B cell (primary cell): ENCODE measurements at places on chromosomes 1 and 21. TPM values are rescaled to one million over a fixed set of nuclear protein-coding genes. Genes with fewer than 3 reads are reported as not detected.

Gene HSF2BP
- 0.49 and 0.83 TPM in 2 replicates for total RNA-seq

Gene CFAP141
- not detected in 2 replicates for total RNA-seq

Gene SPRR4
- not detected in 2 replicates for total RNA-seq

Gene MRPS6
- 36.5 and 37.9 TPM in 2 replicates for total RNA-seq

Gene ATP1A4
- total RNA-seq: not detected in 2 replicates

Gene BCL10
- 60.5 and 64.4 TPM in 2 replicates for total RNA-seq

Gene MPL
- not detected in 2 replicates for total RNA-seq

Gene CFHR1
- not detected in 2 replicates for total RNA-seq

Gene TNFRSF18
- total RNA-seq: 33.5 and 38.1 TPM in 2 replicates

DNA sequence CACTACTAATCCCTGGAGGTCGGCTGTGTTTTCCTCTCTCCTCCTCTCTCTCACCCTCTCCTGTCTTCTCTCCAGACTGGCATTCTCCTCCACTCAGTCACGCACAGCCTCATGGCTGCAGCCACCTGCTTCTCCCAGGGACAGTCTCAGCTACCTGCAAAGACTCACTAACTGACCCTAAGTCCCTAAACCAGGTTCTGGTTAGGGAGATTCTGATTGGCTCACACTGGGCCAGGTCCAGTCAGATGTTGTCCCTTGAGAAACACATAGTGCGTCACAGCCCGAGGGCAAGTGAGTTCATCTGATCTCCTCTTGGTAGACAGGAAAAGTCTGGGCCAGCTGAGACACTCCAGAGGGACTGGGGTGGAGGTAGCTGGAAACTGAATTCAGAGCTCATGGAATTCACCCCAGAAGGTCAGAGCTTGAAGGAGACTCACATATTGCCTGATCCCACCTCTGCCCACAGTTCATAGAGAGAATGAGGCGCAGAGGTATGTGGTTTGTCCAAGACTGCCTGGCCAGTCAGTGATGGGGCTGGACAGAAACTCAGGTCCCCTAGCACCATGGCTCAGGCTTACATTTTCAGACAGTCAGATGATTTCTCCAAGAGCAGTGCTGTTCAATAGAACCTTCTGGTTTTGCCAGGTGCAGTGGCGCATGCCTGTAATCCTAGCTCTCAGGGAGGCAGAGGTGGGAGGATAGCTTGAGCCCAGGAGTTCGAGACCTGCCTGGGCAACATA, 40.4 kb upstream of the RPL11 start:
- H3K27me3 ChIP-seq: peaks cover 8% of the 10 kb centered on the region
- no peaks in the 10 kb centered on the region for H3K4me1 ChIP-seq
- H3K4me3 ChIP-seq: no peak overlapping the region
- H3K36me3 ChIP-seq: no peaks in the 10 kb centered on the region
- no peak overlapping the region for H3K27ac ChIP-seq

DNA sequence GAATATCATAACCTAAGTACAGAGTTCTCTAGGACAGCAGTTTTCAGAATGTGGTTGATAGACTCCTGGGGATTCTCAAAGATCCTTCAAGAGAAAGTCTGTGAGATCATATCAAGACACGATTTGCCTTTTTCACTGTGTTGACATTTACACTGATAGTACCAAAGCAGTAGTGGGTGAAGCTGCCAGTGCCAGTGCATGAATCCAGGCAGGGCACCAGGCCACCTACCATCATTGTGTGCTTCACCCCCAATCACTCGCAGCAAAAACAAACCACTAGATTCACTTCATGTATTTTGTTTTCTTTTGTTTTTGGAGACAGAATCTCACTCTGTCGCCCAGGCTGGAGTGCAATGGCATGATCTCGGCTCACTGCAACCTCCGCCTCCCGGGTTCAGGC, 23.9 kb downstream of the DNAJC16 start:
- H3K4me1 ChIP-seq: no peaks in the 10 kb centered on the region
- no peak overlapping the region for H3K4me3 ChIP-seq
- H3K27ac ChIP-seq: no peak overlapping the region
- H3K27me3 ChIP-seq: no peaks in the 10 kb centered on the region

GRCh38 chr1:110012100-110012780, 22.2 kb upstream of the STRIP1 start:
- no peaks in the 10 kb centered on the region for H3K27me3 ChIP-seq
- no peak for DNase-seq
- no peak overlapping the region for H3K4me3 ChIP-seq
- H3K27ac ChIP-seq: peak overlapping the region; percentile 94

DNA sequence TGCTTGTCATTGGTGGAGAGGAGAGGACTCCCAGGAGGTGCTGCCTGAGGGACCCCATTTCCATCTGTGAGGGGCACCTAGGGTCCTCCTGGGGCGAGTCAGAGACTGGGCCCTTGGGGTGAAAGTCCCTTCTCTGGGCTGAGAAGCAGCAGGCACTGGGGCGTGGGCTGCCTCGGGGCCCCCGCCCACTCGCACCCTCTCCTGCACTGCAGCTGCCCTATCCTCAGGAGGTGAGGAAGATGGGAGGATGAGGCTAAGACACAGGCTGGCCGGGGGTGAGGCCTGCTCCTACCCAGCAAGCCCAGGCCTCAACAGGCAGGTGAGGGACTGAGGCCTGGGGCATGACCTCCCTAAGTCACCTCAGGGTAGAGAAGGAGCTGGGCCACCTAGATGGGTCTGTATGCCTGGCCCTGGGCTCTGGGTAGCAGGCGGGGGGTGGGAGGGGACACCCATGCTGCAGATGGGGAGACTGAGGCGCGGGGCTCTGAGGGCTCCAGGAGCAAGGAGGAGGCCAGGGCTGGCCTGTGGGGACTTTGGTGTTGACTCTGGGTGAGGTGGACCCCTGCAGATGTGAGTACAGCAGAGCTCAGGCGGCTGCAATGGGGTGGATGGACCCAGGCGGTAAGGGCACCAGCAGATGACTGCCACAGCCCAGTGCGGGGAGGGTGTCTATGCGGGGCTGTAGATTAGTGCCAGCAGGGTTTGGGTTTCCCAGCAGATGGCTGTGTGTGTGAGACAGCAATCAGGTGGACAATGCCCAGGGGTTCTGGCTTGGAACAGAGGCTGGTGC, 10.4 kb upstream of the ZNF669 start:
- no peak for DNase-seq
- peaks cover 12% of the 10 kb centered on the region for H3K4me1 ChIP-seq
- no peak overlapping the region for H3K27ac ChIP-seq
- no peaks in the 10 kb centered on the region for H3K36me3 ChIP-seq
- H3K4me3 ChIP-seq: no peak overlapping the region

GRCh38 chr21:39638281-39638680, 25.5 kb downstream of the B3GALT5 start:
- no peaks in the 10 kb centered on the region for H3K36me3 ChIP-seq
- H3K27me3 ChIP-seq: no peaks in the 10 kb centered on the region
- H3K27ac ChIP-seq: no peak overlapping the region
- no peaks in the 10 kb centered on the region for H3K4me1 ChIP-seq

- no peaks in the 10 kb centered on the region for H3K27me3 ChIP-seq
- H3K4me1 ChIP-seq: no peaks in the 10 kb centered on the region
- H3K4me3 ChIP-seq: no peak overlapping the region
Observed at GRCh38 chr1:233879841-233880240, 24.6 kb upstream of the SLC35F3 start.

- DNase-seq: no peak
- H3K4me3 ChIP-seq: no peak overlapping the region
- H3K27me3 ChIP-seq: peaks cover 4% of the 10 kb centered on the region
Observed at GRCh38 chr1:10639011-10639774, 157.3 kb downstream of the CASZ1 start.

DNA sequence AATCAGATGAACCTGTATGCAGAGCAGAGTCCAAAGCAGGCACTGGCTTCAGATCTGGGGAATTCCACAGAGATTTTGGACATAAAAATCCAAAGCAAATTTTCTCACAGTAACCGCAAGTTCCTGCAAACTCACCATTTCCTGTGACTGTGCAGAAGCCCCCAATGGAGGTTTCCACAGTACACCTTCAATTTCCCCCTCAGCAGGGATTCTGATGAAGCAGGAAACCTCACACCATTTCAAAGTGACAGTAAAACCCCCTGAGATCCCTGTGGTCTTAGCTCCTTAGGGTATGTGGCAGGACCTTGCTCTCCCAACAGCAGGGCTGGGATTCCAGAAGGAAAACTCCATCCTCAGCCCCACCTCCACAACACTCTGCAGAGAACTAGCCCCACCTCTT, 6.0 kb upstream of the TGFBR3 start:
- no peaks in the 10 kb centered on the region for H3K36me3 ChIP-seq
- H3K27ac ChIP-seq: no peak overlapping the region
- no peak for DNase-seq
- no peaks in the 10 kb centered on the region for H3K27me3 ChIP-seq
- H3K4me1 ChIP-seq: no peaks in the 10 kb centered on the region
- no peak overlapping the region for H3K4me3 ChIP-seq

- H3K27ac ChIP-seq: no peak overlapping the region
- H3K27me3 ChIP-seq: no peaks in the 10 kb centered on the region
- DNase-seq: no peak
- no peaks in the 10 kb centered on the region for H3K36me3 ChIP-seq
- H3K4me1 ChIP-seq: no peaks in the 10 kb centered on the region
Observed at GRCh38 chr1:67458663-67459062, 28.5 kb upstream of the SERBP1 start.

GRCh38 chr1:168972225-168972624, 134.3 kb upstream of the ATP1B1 start:
- no peak for DNase-seq
- H3K36me3 ChIP-seq: no peaks in the 10 kb centered on the region
- no peak overlapping the region for H3K27ac ChIP-seq
- no peak overlapping the region for H3K4me3 ChIP-seq

- H3K36me3 ChIP-seq: no peaks in the 10 kb centered on the region
- no peaks in the 10 kb centered on the region for H3K27me3 ChIP-seq
- H3K27ac ChIP-seq: no peak overlapping the region
- no peak for DNase-seq
- no peak overlapping the region for H3K4me3 ChIP-seq
Observed at GRCh38 chr1:25869909-25870606, 5.5 kb downstream of the PAQR7 start.

- no peak for DNase-seq
- no peaks in the 10 kb centered on the region for H3K36me3 ChIP-seq
- H3K27ac ChIP-seq: no peak overlapping the region
Observed at GRCh38 chr1:18794561-18794960, 64.9 kb downstream of the TAS1R2 start.

- DNase-seq: peak; percentile 84
- no peaks in the 10 kb centered on the region for H3K4me1 ChIP-seq
- H3K36me3 ChIP-seq: no peaks in the 10 kb centered on the region
- no peak overlapping the region for H3K27ac ChIP-seq
Observed at GRCh38 chr1:235093696-235094592, 34.7 kb downstream of the TOMM20 start.

DNA sequence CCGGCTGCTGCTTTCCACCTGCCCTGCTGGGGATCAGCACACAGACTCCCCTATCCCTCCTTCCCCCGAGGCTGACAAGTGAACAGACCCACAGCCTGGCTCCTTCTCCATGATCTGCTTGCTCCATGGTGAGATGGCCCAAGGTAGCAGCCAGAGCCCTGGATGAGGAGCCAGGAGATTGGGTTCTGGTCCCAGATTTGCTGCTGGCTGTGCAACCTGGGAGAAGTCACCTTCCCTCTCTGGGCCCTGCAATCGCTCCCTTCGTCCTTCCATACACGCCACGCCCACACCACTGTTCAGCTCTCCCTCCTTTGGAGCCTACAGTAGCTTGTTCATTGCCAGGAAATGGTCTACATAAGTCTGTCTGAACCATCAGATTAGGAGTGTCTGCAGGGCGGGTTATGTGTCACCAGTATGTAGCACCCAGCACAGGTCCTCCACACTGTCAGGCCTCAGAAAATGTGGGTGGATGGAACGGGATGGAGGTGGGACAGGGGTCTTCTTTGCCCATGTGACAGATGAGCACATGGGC, 9.2 kb upstream of the EPHA8 start:
- H3K27me3 ChIP-seq: no peaks in the 10 kb centered on the region
- H3K4me1 ChIP-seq: no peaks in the 10 kb centered on the region
- no peaks in the 10 kb centered on the region for H3K36me3 ChIP-seq
- H3K4me3 ChIP-seq: no peak overlapping the region

DNA sequence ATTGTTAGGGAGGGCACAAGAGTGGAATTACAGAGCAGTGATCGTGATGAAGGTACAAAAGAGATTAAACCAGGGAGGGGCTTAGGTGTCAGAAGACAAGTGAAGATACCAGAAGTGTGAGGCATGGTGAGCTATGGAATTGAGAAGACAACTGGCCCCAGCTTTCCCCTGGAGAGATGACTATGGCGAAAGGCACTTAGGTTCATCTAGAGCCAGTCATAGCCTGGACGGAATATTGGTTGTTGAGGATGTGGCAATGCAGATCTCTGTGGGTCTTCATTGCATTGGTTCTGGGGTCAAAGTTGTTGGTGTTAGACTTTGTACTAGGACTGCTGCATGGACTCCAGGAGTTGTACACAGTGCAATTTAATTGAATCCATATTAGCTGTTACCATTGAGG, 115.7 kb downstream of the FASLG start:
- no peaks in the 10 kb centered on the region for H3K4me1 ChIP-seq
- H3K36me3 ChIP-seq: no peaks in the 10 kb centered on the region
- H3K4me3 ChIP-seq: no peak overlapping the region
- DNase-seq: no peak
- no peak overlapping the region for H3K27ac ChIP-seq

DNA sequence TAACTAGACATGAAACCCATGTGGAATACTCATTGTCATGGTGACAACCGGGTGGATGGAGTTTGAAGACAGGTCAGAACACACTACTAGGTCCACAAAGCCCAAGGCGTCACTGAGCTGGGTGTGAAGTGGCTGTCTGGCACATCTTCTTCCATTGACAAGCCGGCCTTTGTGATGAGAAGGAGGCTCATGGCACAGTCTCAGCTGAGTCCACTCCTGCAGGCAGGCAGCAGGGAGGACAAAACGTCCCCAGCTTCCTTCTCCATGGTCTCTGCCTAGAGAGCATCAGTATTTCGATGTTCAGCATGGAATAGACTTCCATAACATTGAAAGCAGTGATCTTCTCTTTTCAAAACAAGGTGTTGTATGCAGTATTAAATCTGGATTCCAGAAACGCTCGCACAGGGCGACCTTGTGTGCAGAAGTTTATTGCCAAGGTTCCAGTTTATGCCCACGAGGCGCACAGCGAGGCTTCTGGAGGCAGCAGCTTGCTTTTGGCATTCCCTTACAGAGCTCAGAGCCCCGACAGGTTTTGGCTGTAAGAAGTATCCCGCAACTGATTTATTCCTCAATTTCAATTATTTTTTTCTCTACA, 104.2 kb downstream of the SIM2 start:
- H3K36me3 ChIP-seq: no peaks in the 10 kb centered on the region
- no peak overlapping the region for H3K27ac ChIP-seq
- H3K27me3 ChIP-seq: no peaks in the 10 kb centered on the region
- H3K4me3 ChIP-seq: no peak overlapping the region
- no peaks in the 10 kb centered on the region for H3K4me1 ChIP-seq

GRCh38 chr1:182890927-182891610, 51.9 kb downstream of the DHX9 start:
- no peak overlapping the region for H3K4me3 ChIP-seq
- peaks cover 28% of the 10 kb centered on the region for H3K36me3 ChIP-seq
- no peaks in the 10 kb centered on the region for H3K27me3 ChIP-seq
- no peak overlapping the region for H3K27ac ChIP-seq
- no peak for DNase-seq
